ENCODE measurements at places on chromosomes 11 and 22. TPM values are rescaled to one million over a fixed set of nuclear protein-coding genes. Genes with fewer than 3 reads are reported as not detected.

The AIFM3 gene
- 0.67 TPM for total RNA-seq

The MMP11 gene
- 12.2 TPM for total RNA-seq

The PIWIL4 gene
- total RNA-seq = 0.75 TPM

The FAM83F gene
- total RNA-seq = 0.82 TPM

GRCh38 chr11:93493252-93493897 lies 49.8 kb downstream of the SMCO4 start:
- no peak for DNase-seq
- no peak overlapping the region for H3K27ac ChIP-seq
- H3K4me1 ChIP-seq = peaks cover 8% of the 10 kb centered on the region
- H3K4me3 ChIP-seq = no peak overlapping the region

- no peak overlapping the region for H3K27ac ChIP-seq
- H3K4me3 ChIP-seq = no peak overlapping the region
- H3K4me1 ChIP-seq = peaks cover 6% of the 10 kb centered on the region
- no peaks in the 10 kb centered on the region for H3K27me3 ChIP-seq
- H3K36me3 ChIP-seq = no peaks in the 10 kb centered on the region
Measured at GRCh38 chr11:75938543-75938942, 123.5 kb downstream of the UVRAG start.

- no peaks in the 10 kb centered on the region for H3K4me1 ChIP-seq
- DNase-seq = no peak
- no peaks in the 10 kb centered on the region for H3K36me3 ChIP-seq
- no peak overlapping the region for H3K27ac ChIP-seq
- H3K4me3 ChIP-seq = no peak overlapping the region
Measured at GRCh38 chr11:6433998-6434660, 6.7 kb downstream of the HPX start.

DNA sequence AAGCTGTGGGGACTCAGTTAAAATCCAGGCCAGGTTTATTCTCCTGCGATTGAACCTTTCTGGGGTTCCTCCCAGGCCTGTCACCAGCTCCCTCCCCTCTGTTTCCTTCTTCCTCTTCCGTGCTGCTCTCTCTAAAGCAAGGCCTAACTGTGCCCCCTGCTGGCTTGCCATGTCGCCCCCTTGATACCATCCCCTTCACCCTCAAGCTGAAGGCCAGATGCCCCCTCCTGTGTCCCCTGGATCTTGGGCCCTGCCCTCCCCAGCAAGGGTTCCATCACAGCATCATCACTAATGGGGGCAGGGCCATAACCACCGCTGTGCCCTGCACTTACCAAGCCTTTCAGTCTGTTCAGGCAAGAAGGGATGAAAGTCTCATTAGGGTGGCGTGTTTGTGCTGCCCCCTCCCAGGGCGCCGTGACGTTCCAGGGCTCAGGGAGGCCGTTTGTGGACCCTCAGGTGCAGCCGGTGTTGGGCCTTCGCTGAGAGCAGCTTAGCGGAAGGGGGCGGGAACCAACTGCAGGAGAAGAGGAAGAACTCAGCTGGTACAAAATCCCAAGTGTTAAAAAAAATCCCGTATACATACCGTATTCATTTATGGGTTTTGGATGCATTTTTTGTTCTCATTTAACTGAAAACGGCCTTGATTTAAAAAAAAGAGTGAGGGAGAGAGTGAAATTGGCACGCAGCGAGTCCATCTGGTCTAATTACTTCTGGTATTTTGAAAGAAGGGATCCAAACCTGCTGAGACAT lies 69.9 kb downstream of the MPPED1 start:
- no peak for DNase-seq
- H3K4me3 ChIP-seq = no peak overlapping the region
- H3K36me3 ChIP-seq = no peaks in the 10 kb centered on the region
- H3K27me3 ChIP-seq = no peaks in the 10 kb centered on the region

GRCh38 chr11:58919980-58920379 lies 19.3 kb upstream of the GLYATL1 start:
- H3K36me3 ChIP-seq = no peaks in the 10 kb centered on the region
- H3K27ac ChIP-seq = no peak overlapping the region
- H3K27me3 ChIP-seq = no peaks in the 10 kb centered on the region
- DNase-seq = no peak
- H3K4me1 ChIP-seq = peaks cover 11% of the 10 kb centered on the region

GRCh38 chr11:106621484-106621883 lies 396.8 kb downstream of the GUCY1A2 start:
- no peak for DNase-seq
- H3K36me3 ChIP-seq = no peaks in the 10 kb centered on the region
- no peak overlapping the region for H3K4me3 ChIP-seq

GRCh38 chr22:28977481-28977971 lies 84.1 kb downstream of the C22orf31 start:
- peak; percentile 51 for DNase-seq
- H3K27ac ChIP-seq = peak overlapping the region; percentile 77
- H3K4me3 ChIP-seq = peak overlapping the region; percentile 50
- H3K36me3 ChIP-seq = no peaks in the 10 kb centered on the region
- peaks cover 27% of the 10 kb centered on the region for H3K4me1 ChIP-seq

GRCh38 chr11:16982809-16983208 lies 31.4 kb downstream of the PLEKHA7 start:
- H3K36me3 ChIP-seq = no peaks in the 10 kb centered on the region
- DNase-seq = no peak
- H3K27me3 ChIP-seq = peaks cover 6% of the 10 kb centered on the region
- H3K27ac ChIP-seq = no peak overlapping the region
- H3K4me1 ChIP-seq = peaks cover 16% of the 10 kb centered on the region
- H3K4me3 ChIP-seq = no peak overlapping the region

Measured in astrocyte (in vitro differentiated cells and primary cell).